ENCODE measurements at places on chromosomes 12 and 14. TPM values are rescaled to one million over a fixed set of nuclear protein-coding genes. Genes with fewer than 3 reads are reported as not detected.

The ACSS3 gene
- 0.30 TPM for total RNA-seq

The TAS2R10 gene
- total RNA-seq = 0.81 TPM

The THAP2 gene
- 3.7 TPM for total RNA-seq

GRCh38 chr14:88189417-88190191, 133.5 kb downstream of the KCNK10 start:
- 0 out of 2 replicates have a peak, but pooled peaks cover 11% of the 10 kb centered on the region for H3K27me3 ChIP-seq
- peak; percentile 67 for DNase-seq
- H3K4me1 ChIP-seq = no peaks in the 10 kb centered on the region
- H3K4me3 ChIP-seq = no peak overlapping the region
- no peak overlapping the region for H3K27ac ChIP-seq

DNA sequence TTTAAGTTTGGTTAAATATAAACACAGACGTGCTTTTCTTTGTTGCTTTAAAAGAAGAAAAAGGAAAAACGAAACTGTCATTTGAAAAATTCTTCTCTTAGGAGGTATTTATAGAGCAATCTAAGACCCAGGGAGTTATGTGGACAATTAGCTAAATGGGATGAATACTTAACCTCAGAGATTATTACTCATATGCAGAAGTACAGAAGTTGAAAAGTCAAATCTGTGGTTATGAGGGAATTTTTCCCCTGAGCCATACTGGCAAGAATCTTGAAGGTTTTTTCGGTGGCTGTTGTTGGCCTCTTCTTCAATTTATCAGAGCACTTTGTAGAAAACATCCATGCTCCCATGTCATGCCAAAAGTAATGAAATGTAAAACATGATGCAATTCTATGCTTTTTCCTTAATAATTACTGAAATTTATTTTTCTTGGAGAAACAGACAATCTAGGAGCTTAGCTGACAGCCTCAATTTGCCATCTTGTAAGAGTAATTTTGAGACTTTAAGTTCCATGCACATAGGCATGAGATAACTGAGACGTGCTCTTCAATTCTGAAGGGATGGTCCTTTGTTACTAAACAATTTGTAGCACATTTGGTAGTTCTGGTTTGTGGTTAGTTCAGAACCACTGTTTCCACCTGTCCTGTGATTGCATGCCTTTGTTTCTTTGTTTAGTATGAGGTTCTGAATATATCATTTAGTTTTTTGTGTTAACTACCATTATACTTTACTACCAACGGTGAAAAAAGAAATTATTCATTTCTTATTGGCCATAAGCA, 126.6 kb downstream of the BCAT1 start:
- H3K4me1 ChIP-seq = no peaks in the 10 kb centered on the region
- H3K27me3 ChIP-seq = no peaks in the 10 kb centered on the region
- DNase-seq = no peak
- no peaks in the 10 kb centered on the region for H3K36me3 ChIP-seq

DNA sequence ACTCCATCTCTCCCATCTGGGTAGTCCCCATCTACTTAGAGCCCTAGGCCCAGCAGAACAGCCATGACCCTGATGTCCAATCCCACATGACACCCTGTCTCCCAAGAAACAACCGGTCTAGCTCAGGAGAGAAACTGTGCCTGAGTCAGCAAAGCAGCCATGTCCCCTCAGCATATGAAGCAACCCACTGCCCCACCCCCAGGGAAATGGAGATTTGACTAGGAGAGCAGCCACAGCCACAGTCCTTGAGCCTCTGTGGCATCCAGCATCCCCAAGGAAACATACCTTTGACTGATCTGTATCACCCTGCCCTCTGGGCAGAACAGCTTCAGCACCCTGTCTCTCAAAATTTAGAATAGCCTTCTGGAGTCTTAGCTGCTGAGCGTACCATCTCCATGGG, 641.9 kb upstream of the FBXO33 start:
- no peak overlapping the region for H3K27ac ChIP-seq
- no peak for DNase-seq
- no peaks in the 10 kb centered on the region for H3K36me3 ChIP-seq

- H3K27ac ChIP-seq = no peak overlapping the region
- H3K4me1 ChIP-seq = no peaks in the 10 kb centered on the region
- no peaks in the 10 kb centered on the region for H3K36me3 ChIP-seq
- H3K4me3 ChIP-seq = no peak overlapping the region
- DNase-seq = no peak
Measured at GRCh38 chr14:64114166-64114565, 180.0 kb downstream of the ESR2 start.

DNA sequence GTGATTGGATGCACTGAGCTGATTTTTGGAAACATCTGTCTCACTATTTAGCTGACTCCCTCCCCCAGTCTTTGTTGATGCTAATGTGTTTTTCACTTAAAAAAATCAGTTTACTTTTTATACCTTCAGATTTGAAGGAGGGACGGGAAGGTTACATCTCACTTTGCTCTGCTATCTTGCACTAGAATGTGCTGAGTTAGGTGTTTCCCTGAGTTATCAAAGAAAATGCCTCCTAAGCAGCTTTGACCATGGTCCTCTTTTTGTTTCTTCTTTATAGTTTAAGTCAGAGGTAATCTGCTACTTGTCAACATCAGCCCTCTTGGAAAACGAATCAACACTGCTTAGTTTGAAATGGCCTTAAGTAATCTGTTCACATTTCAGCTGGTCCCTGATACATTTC, 222.0 kb downstream of the TMEM132D start:
- H3K27me3 ChIP-seq = no peaks in the 10 kb centered on the region
- H3K36me3 ChIP-seq = no peaks in the 10 kb centered on the region
- H3K4me3 ChIP-seq = no peak overlapping the region

DNA sequence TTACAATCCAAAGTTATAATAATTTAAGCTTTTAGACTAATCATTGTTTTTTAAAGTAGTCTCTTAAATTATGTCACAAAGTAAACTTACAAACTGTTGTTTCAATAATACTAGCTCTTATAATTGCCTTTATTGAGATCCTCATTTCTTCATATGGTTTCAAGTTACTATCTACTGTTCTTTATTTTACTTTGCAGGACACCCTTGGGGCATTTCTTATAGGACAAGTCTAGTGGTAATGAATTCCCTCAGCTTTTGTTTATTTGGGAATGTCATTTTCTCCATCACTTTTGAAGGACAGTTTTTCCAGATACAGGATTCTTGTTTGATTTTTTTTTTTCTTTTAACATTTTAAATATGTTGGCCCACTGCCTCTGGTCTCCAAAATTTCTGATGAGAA, 8.1 kb upstream of the ZFP36L1 start:
- no peak for DNase-seq
- no peaks in the 10 kb centered on the region for H3K36me3 ChIP-seq
- no peaks in the 10 kb centered on the region for H3K27me3 ChIP-seq
- H3K4me1 ChIP-seq = peaks cover 25% of the 10 kb centered on the region

DNA sequence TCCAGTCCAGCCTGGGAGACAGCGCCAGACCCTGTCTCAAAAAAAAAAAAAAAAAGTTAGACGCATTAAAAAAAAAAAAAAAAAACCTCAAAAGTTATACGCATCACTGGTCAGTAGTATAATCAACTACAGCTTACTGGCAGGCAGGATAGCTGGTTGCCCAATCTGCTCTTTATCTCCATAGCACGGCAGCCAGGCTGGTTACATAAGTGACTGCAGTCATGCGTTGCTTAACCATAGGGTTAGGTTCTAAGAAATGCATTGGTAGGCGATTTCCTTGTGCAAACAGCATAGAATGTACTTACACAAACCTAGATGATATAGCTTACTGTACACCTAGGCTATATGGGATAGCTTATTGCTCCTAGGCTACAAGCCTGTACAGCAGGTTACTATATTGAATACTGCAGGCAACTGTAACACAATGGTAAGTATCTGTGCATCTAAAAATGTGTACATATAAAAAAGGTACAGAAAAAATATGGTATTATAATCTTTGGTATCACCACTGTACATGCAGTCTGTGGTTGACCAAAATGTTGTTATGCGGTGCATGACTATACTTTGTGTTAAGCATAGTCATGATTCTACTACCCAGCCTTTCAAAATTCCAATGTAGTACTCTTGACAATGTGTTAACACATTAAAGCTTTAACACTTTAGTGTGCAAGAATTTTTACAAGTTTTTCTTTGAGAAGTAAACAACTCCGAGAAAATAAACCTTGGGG, 8.1 kb downstream of the L2HGDH start:
- H3K27me3 ChIP-seq = no peaks in the 10 kb centered on the region
- DNase-seq = no peak
- H3K4me3 ChIP-seq = no peak overlapping the region
- H3K36me3 ChIP-seq = peaks cover 3% of the 10 kb centered on the region
- H3K27ac ChIP-seq = no peak overlapping the region
- no peaks in the 10 kb centered on the region for H3K4me1 ChIP-seq

- no peak overlapping the region for H3K4me3 ChIP-seq
- DNase-seq = no peak
- peaks cover 2% of the 10 kb centered on the region for H3K4me1 ChIP-seq
- no peaks in the 10 kb centered on the region for H3K36me3 ChIP-seq
Measured at GRCh38 chr12:65155784-65156183, 13.6 kb upstream of the LEMD3 start.

- no peaks in the 10 kb centered on the region for H3K4me1 ChIP-seq
- DNase-seq = no peak
- no peak overlapping the region for H3K4me3 ChIP-seq
- no peak overlapping the region for H3K27ac ChIP-seq
- no peaks in the 10 kb centered on the region for H3K27me3 ChIP-seq
- peaks cover 4% of the 10 kb centered on the region for H3K36me3 ChIP-seq
Measured at GRCh38 chr12:21472197-21472823, 29.1 kb downstream of the RECQL start.

DNA sequence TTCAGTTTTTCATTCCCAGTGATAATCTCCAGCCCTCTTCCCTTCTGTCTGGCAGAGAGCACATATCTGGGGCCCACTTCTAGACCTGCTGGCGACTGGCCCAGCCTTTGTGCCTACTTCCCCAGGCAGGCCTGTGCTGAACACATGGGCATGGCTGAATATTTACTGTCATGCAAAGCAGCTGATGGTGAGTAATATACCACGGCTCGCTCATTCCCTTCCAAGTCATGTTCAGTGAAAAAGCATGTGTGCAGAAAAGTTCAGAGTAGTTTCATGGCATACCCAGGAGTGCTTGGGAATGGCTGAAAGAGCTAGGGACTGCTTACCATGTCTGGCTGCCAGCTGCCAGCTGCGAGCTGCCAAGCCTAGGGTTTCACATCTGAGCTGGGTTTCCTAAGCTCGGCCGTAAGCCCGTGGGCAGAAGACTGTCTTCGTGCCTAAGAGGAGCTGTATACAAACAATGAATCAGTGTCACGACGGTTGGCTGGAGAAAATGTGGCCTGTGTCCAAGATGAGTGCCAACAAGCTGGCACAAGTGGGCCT, 179.9 kb upstream of the PELI2 start:
- no peak overlapping the region for H3K4me3 ChIP-seq
- no peaks in the 10 kb centered on the region for H3K4me1 ChIP-seq
- no peak for DNase-seq

- no peaks in the 10 kb centered on the region for H3K27me3 ChIP-seq
- H3K27ac ChIP-seq = no peak overlapping the region
- no peak for DNase-seq
- H3K36me3 ChIP-seq = peaks cover 34% of the 10 kb centered on the region
- no peaks in the 10 kb centered on the region for H3K4me1 ChIP-seq
Measured at GRCh38 chr14:68894123-68894522, 85.0 kb downstream of the ACTN1 start.

- no peaks in the 10 kb centered on the region for H3K27me3 ChIP-seq
- H3K4me1 ChIP-seq = no peaks in the 10 kb centered on the region
- no peak overlapping the region for H3K27ac ChIP-seq
- no peak overlapping the region for H3K4me3 ChIP-seq
Measured at GRCh38 chr14:87996291-87996592, 3.3 kb upstream of the GALC start.

DNA sequence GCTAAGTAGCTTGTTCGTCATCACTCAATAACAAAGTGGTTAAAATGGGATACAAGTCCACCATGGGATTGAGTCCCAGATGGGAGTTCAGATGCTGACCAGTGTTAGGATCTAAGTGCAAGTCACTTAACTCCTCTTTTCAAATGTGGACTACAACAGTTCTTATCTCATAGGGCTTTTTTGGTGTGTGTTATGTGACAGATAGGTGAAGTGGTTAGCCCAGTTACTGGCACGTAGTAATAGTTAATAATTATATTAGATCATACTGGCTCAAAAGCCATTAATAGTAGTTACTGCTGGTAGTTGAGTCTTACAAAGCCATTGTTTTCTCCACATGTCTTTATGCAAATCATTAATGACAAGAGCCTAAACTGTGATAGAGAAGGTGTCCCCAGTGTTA, 73.2 kb downstream of the RCOR1 start:
- H3K27me3 ChIP-seq = no peaks in the 10 kb centered on the region
- no peak for DNase-seq
- H3K4me3 ChIP-seq = no peak overlapping the region
- no peak overlapping the region for H3K27ac ChIP-seq
- H3K4me1 ChIP-seq = no peaks in the 10 kb centered on the region
- no peaks in the 10 kb centered on the region for H3K36me3 ChIP-seq

DNA sequence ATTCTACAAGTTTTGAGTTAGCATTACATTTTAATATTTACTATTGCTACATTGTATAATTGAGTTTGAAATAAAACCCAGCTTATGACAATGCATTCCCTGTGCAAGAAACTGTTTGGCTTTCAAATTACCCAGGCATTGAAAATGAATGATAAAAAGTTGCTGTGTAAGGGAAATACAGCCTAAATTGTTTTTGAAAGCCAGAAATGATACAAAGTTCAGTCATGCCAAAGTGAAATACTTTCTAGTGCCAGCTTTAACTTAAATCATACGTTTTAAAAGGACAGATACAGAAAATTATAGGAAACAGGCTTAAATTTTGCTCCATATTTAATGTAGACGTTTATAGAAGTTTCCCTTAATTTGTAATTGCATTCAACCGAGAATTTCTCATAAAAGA, 2.8 kb downstream of the MGAT2 start:
- H3K27ac ChIP-seq = no peak overlapping the region
- H3K4me3 ChIP-seq = no peak overlapping the region
- peaks cover 24% of the 10 kb centered on the region for H3K4me1 ChIP-seq
- DNase-seq = no peak
- H3K27me3 ChIP-seq = no peaks in the 10 kb centered on the region

DNA sequence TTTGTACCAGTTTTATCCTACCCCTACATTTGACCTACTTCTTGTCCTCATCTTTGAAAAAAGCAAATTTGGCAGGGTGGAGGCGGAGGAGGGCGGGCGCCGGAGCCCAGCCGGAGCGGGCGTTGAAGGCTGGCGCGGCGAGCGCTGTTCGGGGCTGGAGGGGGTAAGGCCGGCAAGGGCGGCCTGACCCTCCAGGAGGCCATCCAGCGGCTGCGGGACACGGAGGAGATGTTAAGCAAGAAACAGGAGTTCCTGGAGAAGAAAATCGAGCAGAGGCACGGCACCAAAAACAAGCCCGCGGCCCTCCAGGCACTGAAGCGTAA, 27.2 kb downstream of the FBXO34 start:
- H3K4me3 ChIP-seq = no peak overlapping the region
- H3K4me1 ChIP-seq = peaks cover 13% of the 10 kb centered on the region
- no peaks in the 10 kb centered on the region for H3K27me3 ChIP-seq
- no peak for DNase-seq
- H3K36me3 ChIP-seq = no peaks in the 10 kb centered on the region
- no peak overlapping the region for H3K27ac ChIP-seq

DNA sequence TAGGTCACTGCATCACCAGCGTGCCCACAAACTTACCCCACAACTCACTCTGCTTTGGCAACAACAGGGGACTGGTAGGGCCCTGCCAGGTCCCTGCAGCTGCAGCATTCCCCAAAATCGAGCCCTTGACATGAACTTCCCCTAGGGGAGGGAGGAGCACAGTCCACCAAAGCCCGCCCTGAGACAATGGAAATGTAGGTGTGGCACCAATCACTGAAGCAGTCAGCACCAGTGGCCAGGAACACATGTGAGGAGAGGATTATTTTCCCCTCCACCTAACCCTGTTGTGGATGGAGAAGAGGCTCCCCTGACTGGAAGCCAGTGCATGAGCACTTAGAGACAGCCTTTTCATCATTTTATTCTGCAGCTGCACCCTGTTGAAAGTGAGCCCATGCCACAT, 573.8 kb downstream of the SOX5 start:
- no peak for DNase-seq
- no peaks in the 10 kb centered on the region for H3K4me1 ChIP-seq
- no peak overlapping the region for H3K4me3 ChIP-seq
- no peaks in the 10 kb centered on the region for H3K27me3 ChIP-seq

All from HCT116 (cell line).